Suppressor macrophage treated with lipopolysaccharide for 4 hours (primary cell): ENCODE measurements at places on chromosomes 5 and 9.
A peak's percentile ranks its signal among the peaks of the same experiment; 100 is the strongest.

DNA sequence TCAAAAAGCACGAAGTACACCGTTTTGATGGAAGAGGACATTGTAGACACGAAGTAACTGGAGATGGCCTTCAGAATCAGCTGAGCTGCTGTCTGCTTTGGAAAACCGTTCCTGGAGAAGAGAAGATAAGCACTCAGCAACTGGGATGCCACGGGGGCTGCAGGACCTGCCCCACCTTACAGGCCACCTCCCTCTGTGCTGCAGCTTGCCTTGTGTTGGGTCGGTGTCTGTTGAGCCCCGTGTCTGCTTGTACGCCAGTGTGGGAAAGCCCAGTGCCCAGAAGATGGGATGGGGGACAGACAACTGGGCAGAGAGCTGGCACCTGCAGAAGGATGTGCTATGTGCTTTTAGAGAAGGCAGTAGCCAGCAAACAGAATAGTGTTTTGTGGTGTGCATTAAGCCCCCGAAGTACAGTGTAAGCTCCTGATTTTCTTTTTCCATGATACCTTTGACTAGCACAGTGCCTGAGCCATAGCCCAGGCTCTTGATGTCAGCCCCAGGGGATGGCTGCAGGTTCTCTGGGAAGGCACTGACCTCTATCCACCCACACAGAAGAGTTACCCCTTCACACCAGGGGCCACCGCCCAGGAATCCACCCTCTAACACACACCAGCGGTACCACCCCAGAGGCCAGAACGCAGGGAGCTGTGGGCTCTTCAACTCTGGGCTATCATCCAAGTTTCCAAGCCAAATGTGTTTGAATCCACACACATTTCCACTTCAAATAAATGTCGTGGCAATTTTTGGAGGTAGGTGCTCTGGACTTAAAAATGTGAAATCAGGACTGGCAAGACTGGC lies 63.8 kb downstream of the MACROH2A1 start:
- no peak for DNase-seq

- DNase-seq: peak; percentile 57
Measured at GRCh38 chr5:149044453-149045088, 18.3 kb downstream of the SH3TC2 start.

DNA sequence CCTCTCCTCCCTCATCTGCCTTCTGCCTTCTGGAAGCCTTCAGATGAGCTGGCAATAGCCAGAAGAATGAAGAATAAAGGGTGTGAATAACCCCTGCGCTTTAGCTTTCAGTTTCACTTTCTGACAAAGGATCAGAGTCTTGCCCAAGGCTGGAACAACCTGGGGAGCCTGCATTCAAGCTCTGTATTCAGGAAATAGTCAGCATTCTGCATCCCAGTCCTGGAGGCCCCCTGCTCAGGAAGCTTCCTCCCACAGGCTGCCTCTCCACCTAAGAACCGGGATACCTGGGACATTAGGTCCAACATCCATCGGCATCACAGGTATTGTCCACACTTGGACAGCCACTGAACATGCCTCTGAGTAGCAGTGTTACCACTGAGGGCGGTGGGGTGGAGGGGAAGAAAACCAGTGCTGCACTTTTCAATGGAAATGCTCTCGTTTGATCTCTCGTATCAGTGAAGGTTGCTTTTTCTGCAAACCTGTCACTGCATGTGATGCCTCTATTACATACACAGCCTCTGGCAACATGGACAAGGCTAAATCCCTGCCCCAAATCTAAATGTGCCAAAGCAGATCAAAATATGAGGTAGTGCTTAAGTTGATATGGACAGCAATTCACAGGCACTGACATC lies 39.8 kb upstream of the ACO1 start:
- peak; percentile 42 for DNase-seq

DNA sequence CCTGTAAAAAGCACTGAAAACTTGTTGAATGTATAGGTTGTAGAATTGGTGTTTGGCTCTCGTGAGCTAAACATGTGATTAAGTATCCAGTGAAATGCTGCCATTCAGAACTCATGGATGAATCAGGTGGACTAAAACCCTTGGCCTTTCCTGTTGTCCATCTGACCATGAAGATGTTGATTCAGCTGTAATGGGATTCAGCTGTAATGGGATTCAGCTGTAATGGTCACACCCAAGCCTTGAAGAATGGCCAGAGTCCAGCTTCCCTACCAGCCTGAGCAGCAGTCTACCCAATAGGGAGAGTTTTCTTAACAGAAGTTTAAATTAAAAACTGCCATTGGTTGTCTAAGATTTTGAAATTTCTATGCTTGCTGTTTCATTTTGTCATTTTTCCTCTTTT lies 18.1 kb downstream of the MAMDC2 start:
- DNase-seq: no peak

DNA sequence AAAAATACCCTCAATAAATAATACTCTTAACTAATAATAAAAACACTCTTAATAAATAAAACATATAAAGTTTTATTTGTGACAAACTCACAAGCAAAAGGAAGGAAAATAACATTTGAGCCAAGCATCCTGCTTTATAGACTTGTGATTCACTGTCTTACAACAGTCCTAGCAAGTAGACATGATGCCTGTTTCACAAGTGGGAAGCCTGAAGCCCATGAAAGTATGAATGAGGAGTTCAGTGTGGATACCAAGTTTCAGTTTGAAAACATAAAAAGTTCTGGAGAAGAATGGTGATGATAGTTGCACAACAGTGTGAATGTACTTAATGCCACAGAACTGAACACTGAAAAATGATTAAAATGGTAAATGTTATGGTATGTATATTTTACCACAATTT lies 10.9 kb downstream of the HABP4 start:
- DNase-seq: no peak

- DNase-seq: peak; percentile 42
Measured at GRCh38 chr9:21993893-21994555, at the start of gene CDKN2A. Gene CDKN2A, minus strand, starts transcription at chr9:21994392.

DNA sequence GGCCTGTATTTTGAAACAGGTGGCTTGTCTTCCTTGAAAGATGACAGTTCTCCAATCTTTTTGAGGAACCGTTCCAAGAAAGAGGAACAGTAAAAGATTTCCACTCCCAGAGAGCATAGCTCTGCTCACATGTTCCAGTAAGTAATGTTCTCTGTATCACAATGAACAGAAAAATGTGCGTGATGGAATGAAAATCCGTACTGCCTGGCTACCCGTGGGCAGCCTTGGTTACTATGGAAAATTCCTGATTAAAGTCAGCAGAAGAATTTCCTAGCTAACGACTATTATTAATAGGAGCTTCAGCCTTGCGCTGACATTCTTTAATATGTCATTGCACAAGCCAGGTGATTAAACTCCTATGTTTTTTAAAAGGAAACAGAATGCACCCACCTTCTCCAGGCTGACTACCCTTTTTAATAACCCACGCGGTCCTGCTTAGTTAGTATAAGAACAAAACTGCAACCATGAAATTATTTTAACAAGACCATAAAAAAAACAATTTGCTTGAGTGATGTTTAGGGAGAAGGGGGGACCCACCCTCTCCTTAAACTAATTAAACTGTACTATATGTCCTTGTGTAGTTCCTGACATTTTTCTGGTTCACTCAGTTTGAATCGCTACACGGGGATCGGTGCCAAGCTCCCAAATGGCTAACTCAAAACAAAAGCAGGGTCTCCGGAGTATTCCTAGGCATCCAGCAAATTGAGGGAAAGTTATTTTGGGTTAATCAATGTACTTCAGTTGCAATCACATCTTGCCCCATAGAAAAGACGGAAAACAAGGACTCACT lies 54.8 kb upstream of the CPEB4 start:
- peak; percentile 88 for DNase-seq

DNA sequence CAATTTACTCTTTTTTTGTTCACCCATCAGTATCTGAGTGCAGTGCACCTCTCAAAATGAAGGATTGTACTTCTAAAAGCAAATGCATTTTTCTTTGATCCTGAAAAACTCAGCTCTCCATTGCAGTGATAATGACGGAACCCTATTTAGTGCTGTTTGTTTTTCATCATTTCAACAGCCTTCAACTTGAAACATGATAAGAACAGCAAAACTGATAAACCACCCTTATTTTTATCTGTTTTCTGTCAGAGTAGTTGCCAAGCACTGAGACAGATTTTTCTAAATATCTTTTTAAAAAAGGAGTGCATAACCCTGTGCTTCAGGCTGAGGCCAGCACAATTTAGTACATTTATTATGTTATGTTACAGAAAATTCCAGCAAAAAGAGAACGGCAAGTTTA lies 549.8 kb upstream of the DMAC1 start:
- DNase-seq: no peak

DNA sequence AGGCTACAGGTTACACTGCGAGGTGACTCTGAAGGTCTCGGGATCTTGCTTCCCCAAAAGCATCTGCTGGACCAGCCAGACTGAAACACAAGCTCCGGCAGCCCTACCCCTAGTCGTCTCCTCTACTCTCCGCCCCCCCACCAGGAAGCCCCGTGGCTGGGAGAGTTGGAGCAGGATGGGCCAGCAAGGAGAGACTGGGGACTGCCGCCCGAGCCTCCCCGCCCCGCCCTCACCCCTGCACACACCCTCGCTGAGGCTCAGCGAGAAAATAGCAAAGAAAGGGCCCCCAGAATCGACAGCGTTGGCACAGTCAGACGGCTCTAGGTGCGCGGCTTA lies 1.3 kb downstream of the TRIM7 start:
- peak; percentile 6 for DNase-seq

DNA sequence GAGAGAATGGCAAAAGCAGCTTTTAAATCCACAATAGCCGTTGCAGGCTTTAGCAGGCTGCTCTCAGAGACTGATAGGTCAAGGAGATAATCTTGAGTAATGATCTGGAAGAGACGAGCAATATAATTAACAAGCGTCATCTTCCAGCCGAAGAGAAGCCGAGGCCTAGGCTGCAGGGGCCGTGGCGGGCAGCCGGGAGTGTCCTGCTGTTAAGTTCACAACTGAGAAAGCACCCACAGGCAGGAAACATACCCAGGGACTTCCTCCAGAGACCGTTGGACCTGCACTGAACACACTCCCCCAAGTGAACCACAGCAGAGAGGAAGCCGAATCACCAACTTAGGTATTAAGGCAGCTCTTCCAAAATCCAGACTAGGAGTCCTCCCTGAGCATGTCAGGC lies 182.3 kb downstream of the IRX2 start:
- DNase-seq: no peak

DNA sequence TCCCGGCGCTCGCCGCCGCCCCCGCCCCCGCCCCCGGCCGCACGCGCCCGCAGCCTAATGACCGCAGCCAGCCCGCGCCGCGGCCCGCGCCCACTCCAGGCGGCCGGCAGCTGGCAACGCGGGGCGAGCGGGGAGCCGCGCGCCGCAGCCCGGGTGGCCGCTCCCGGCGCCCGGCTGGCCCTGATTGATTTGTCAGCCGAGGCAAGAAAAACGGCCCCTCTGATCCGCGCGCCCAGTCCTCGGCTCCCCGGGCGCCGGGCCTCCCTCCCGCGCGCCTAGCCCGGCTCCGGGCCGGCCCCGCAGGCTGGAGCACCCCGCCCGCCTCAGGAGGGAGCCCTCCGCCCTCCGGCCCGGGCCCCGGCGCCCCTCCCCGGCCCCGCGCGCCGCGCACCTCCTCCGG lies 11.9 kb upstream of the LHX2 start:
- DNase-seq: no peak

DNA sequence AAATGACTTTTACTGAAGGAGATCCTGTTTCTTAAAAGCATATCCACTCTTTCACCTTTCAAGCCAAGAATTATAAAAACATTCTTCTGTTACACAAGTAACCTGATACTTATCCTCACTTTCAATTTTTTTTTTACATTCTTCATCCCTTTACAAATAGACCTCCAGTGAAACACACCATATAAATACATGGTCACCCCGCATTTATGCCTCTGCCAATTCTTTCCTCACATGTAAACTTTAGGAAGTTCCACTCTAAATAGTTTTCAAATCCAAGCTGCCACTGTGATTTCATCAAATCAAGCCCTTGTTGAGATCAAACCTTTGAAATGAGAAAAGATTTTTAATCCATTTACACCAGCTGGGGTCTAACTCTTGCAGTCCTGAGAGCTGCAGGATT lies 40.0 kb downstream of the GAS1 start:
- no peak for DNase-seq

- no peak for DNase-seq
Measured at GRCh38 chr5:42614509-42614908, 142.1 kb upstream of the CCDC152 start.

DNA sequence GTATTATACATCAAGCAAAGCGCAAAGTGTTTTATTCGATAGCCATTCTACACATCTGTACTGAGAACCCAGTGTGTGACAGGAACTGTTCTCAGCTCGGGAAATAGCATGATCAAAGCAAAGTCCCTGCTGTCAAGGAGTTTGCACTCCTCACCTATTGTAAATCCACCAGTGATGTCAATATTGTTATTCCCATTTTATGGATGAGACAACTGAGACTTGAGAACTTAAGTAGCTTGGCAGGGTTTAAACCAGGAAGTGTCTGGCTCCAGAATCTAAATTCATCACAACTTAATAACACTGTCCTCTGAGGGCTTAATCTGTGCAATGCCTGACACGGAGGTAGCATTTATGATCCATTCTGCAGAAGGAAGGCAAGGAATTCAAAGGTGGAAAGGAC lies 50.7 kb downstream of the ADAM19 start:
- no peak for DNase-seq

- no peak for DNase-seq
Measured at GRCh38 chr5:89043676-89044075, 160.7 kb upstream of the MEF2C start.

DNA sequence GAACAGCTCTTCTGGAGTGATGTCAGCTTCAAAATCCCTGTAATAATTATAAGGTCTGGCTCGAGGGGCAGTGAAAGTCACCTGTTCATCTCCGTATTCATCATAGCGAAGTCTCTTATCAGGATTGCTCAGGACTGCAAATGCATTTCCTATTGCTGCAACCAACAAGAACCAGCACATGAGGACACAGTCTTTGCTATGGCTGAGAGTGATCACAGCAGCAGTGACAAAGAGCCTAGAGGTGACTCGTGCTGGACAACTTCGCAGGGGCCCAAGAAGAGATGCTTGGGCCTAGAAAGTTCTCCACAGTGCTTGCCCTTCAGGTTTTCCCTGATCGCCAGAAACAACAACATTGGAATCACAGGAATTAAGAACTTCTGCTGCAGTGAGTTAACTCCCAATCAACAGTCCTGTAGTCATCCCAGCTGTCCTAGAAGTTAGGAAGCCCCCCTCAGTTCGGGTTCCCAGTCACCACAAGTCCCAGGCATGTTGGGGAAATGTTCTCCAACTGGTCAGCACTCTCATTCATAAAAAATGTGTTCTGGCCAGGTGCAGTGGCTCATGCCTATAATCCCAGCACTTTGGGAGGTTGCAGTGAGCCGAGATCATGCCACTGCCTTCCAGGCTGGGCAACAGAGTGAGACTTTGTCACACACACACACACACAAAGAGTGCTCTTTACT lies 13.0 kb downstream of the DNAJC18 start:
- no peak for DNase-seq

GRCh38 chr9:70829591-70830265 lies 291.7 kb downstream of the TRPM3 start:
- no peak for DNase-seq

DNA sequence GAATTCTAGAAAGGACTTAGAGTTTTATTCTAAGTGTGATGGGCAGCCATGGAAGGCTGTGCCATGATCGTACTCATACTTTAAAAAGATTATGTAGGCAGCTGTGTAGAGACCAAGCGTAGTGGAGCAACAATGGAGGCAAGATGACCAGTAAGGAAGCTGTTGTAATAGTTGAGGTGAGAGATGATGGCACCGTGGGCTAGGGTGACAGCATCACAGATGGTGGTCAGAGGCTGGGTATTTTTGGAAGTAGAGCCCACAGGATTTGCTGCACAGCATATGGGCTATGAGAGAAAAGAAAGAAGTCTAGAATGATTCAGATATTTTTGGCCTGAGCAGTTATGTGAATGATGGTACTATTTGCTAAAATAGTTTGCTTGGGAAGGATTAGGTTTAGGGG lies 7.7 kb downstream of the ARHGAP26 start:
- peak; percentile 77 for DNase-seq
